ENCODE measurements at places on chromosomes 5 and 9.

- DNase-seq, result no peak
Measured at GRCh38 chr5:173734716-173735115, 118.3 kb upstream of the BOD1 start.

DNA sequence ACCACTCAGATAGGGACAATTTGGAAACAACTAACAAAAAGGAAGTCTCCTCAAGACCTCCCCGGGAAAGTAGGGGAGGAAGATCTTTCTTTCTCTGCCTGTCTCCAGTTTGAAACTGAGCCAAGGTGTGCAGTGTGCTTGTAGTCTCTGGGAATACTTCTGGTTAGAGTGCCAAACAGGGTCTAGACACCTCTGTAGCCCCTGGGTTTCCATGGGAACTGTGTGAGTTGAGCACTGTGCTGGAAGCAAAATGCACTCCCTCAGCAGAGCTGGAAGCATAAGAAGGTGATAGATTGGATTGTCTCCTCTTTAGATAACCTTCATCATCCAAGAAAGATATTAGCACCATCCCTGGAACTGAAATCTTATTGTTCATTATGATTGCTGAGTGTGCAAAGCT lies 129.2 kb upstream of the TNPO1 start:
- no peak for DNase-seq

DNA sequence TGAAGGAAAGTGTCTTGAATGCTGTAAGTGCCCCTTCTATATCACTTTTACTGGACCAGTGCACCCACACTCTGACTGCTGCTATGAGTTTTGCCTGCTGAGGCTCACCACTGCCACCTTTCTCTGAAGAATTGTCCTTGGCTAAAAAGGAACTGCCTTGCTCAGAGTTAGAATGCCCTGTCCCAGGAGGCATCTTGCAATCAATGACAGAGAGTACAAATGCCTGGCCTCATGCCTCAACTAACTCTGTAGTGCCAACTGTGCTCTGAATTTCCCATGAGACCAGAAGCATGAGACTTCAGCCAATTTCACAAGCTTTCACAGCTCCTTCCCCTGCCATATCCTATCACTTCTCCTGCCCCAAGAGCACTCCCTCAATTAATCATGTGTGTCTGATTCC lies 569.7 kb downstream of the ZNF608 start:
- no peak for DNase-seq

DNA sequence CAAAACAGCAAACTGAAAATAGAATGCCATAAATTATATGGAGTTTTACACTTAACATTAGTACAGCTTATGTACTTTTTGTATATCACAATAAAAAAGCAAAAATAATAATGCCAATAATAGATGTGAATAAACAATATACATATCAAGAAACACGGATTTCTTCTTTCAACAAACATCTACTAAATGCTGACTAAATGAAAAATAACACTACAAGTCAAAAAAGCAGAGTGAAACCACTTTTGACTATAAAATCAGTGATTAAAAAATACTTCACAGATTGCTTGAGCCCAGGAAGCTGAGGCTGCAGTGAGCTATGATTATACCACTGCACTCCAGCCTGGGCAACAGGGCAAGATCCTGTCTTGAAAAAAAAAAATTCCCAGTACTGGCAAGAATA lies 32.2 kb downstream of the FANCC start:
- no peak for DNase-seq

GRCh38 chr5:123855609-123856008 lies 343.6 kb downstream of the CSNK1G3 start:
- no peak for DNase-seq

GRCh38 chr5:1505506-1506241 lies 18.1 kb downstream of the LPCAT1 start:
- no peak for DNase-seq

GRCh38 chr5:136311999-136312398 lies 53.3 kb downstream of the TRPC7 start:
- no peak for DNase-seq

- no peak for DNase-seq
Measured at GRCh38 chr9:126587187-126588185, 26.2 kb upstream of the LMX1B start.

GRCh38 chr5:139402561-139403158 lies 1.2 kb downstream of the SPATA24 start:
- DNase-seq, result no peak

- peak; percentile 70 for DNase-seq
Measured at GRCh38 chr5:141359790-141360426, at the start of gene PCDHGB2. Gene PCDHGB2 (plus strand): TSS chr5:141359994. CDS start chr5:141360136, 142 bp downstream.

- peak; percentile 85 for DNase-seq
Measured at GRCh38 chr9:133955821-133956411, 36.2 kb downstream of the VAV2 start.

DNA sequence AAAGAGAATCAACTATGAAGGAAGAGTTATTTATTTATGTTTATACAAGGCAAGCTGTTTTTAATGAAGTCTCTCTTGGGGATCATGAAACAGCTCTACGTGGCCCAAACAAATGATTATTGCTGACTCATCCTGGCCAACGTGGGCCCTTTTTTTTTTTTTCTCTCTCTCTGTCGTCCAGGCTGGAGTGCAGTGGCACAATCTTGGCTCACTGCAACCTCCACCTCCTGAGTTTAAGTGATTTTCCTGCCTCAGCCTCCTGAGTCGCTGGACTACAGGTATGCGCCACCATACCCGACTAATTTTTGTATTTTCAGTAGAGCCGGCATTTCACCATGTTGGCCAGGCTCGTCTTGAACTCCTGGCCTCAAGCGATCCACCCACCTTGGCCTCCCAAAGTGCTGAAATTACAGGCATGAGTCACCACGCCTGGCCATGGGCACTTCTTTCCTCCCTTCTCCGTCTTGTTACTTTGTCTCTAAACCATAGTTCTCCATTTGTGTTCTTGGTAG lies 98.3 kb downstream of the BASP1 start:
- DNase-seq, result no peak

GRCh38 chr5:69252437-69252836 lies 17.8 kb downstream of the CDK7 start:
- no peak for DNase-seq

- no peak for DNase-seq
Measured at GRCh38 chr5:110376281-110376951, 350.1 kb downstream of the TMEM232 start.

DNA sequence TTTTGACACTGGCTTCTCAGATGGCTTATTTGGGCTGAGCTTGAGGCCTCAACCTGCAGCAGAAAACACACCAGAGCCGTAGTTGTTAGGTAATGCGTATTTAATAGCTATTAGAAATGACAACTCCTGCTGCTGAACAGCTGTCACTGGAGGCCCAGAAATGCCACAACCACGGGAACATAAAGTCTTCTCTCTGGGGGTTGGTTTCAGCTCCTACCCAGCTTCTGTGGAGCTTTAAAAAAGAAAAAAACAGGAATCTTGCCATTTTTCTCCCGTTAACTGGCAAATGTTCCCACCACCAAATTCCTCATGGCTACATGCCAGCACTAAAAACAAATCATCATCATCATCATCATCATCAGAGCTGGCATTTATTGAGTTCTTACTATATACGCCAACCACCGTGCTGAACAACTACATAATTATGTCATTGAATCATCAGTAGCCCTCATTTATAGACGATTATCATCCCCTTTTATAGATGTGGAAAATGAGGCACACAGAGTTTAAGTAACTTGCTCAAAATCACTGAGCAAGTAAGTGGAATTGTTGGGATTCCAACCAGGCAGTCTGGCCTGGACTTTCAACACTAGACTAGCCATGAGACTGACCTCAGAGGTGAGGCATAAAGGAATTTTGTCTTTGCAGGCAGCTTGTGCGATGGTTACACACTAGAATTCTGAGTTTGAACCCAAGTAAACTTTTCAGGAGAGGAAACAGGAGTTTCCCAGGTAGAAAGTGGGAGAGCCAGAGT lies 185.3 kb upstream of the WWC1 start:
- no peak for DNase-seq

GRCh38 chr9:24721621-24722020 lies 175.9 kb upstream of the IZUMO3 start:
- DNase-seq, result no peak

- no peak for DNase-seq
Measured at GRCh38 chr5:77374686-77375085, 117.4 kb downstream of the WDR41 start.

DNA sequence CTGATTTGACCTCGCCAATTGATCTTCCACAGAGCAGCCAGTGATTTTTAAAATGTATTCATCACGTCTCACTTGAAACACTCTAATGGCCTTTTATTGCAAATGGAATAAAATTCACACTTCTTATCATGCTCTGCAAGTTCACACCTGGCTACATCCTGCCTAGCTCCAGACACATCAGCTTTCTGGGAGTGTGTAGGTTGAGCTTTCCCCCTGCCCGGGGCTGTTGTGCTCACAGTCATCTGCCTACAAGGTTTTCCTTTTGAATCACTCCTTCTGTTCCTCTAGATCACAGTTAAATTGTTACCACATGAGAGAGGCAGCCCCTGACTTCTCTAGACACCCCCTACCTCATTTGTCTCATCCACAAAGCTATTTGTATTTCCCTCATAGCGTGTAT lies 674.5 kb downstream of the PRELID2 start:
- no peak for DNase-seq

DNA sequence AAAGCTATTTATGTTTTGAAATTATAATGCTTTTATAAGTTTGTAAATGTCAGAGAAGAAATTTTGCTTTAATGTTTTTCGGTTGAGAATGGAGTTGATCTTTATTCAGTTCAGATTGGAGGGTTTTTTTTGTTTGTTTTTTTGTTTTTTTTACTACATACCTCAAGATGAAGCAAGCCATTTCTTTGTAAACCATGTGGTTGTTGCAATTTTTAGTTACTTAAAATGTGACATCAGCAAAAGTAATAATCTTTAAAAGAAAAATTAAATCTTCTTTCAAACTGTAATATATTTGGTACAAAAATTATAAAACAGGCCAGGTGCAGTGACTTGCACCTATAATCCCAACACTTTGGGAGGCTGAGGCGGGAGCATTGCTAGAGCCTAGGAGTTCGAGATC lies 102.6 kb downstream of the CDC42SE2 start:
- DNase-seq, result no peak

DNA sequence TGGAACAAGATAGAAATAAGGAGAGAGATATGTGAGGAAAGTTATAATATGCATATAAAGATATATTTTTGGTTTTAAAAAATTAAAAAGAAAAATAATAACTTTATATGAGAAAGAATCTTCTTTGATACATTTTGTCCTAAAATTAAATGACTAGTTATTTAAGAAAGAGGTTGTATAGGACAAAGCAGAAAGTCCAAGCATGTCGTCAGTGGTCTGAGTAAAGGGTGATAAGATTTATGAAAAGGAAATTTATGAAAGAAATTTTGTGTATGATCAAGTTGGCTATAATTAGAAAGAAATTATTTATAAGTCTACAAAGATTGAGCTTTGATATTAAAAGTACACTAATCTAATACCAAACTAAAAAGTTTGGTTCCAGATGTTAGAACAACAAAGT lies 32.0 kb downstream of the GTF3C4 start:
- DNase-seq, result no peak

DNA sequence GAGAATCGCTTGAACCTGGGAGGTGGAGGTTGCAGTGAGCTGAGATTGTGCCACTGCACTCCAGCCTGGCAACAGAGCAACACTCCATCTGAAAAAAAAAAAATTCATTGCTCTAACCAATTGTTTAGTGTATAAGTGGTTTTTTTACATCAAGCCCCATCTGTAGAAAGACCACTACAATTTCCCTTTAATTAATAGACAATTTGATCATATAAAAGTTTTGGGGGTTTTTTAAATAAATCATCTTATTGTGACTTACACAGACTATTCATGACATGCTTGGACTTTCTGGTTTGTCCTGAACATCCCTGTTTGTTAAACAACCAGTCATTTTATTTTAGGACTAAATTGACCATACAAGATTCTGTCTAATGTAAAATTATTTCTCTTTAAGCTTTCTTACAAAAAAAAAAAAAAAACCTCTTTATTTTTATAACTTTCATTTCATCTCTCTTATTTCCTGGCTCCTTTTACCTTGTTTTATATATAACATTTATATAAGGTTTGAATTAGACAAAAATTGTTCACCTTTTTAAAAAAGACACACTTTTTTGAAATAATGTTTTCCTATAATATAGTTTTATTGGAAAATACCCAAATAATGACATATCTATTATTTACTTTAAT lies 9.8 kb upstream of the FANCC start:
- no peak for DNase-seq

DNA sequence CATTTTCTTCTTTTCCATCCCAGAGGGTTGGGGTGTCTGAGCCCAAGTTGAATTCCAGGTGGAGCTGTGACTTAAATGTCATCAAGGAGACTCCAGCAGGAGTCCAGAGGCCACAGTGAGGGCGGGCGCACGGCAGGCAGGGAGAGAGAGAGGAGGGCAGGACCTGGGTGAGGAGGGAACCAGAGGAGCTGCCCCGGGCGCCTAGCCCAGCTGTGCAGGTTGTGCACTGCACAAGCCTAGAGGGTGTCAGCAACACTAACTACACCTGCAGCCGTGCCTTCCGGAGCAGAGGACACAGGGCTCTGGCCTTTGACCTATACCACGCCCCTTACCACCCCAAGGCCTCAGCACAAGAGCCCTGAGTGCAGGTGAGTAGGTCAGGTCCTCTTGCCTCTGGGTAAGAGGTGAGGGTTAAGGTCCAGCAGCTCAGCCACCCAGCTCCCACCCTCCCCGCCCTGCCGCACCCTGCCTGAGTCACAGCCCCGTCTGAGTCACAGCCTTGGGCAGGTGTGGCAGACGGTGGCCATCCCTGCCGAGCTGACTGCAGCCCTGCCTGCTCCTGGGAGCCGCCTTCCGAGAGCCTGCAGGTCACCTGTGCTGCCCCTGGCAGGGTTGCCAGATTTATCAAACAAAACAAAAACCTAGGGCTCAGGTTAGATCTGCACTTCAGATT lies 6.4 kb upstream of the AGPAT2 start:
- DNase-seq, result no peak

- no peak for DNase-seq
Measured at GRCh38 chr9:91127653-91128052, 234.1 kb downstream of the AUH start.

DNA sequence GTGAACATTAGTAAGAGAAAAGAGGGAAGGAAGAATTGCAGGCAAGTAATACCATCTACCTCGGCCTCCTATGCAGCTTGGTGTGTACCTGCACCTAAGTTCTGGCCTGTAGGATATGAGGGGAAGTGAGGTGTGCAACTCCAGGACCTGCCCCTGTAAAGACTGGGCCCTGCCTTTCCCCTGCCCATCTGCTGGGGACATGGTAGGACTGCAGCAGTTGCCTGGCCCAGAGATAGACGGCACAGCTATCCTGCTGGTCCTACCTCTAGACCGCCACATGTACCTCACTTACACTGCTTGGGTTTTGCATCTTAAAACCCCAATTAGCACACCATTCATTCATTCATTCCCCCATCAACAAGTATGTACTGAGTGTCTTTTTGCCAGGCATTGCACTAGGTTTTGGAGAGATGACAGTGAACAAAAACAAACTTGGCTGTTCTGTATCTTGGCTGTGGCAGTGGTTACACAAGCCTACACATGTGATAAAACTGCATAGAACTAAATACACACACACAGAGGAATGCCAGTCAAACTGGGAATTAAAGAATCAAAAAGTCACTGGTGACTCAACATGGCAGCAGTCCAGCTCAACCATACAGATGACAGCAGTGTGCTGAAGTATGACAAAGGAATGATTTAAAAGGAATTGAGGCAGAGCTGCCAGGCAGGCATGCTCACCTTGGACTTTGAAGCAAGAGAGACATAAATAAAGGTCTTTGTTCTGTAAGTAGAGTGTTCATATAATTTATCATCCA lies 23.3 kb upstream of the MGAT1 start:
- no peak for DNase-seq

- no peak for DNase-seq
Measured at GRCh38 chr5:77396017-77396416, 96.1 kb downstream of the WDR41 start.

GRCh38 chr9:71741926-71742648 lies 26.2 kb downstream of the CEMIP2 start:
- no peak for DNase-seq

- peak; percentile 12 for DNase-seq
Measured at GRCh38 chr5:180718810-180719453, 20.9 kb downstream of the OR2Y1 start.

All from germinal center (tissue), 1 donor.